ENCODE measurements at places on chromosomes 3 and 15.

- DNase-seq: no peak
Observed at GRCh38 chr15:39493424-39494067, 87.3 kb upstream of the THBS1 start.

- no peak for DNase-seq
Observed at GRCh38 chr3:196641333-196642054, 2.0 kb downstream of the NRROS start.

- DNase-seq: no peak
Observed at GRCh38 chr15:92051716-92052115, 198.2 kb downstream of the SLCO3A1 start.

GRCh38 chr3:25817107-25817506 is 27.2 kb downstream of the OXSM start:
- no peak for DNase-seq

GRCh38 chr15:98674336-98674735 is 26.0 kb downstream of the IGF1R start:
- no peak for DNase-seq

- no peak for DNase-seq
Observed at GRCh38 chr3:67192466-67192865, 194.4 kb downstream of the KBTBD8 start.

GRCh38 chr3:64715211-64715982 is 27.6 kb upstream of the ADAMTS9 start:
- no peak for DNase-seq

DNA sequence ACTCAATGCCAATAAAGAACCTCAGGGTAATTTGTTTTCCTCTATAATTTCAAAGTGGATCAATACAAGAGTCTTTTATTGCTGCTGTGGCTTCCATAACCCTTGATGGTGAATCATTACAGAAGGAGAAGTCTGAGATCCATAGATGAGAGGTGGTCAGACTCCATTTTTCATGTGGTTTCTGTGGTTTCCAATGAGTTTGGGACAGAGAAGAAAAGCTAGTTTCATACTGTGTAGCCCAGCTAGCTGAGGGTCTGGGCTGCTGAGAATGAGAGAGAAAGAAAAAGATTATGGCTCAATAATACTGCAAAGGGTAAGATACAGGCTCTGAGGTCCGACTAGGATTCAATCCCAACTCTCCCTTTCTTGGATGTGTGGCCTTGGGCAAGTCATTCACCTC is 180.6 kb upstream of the LRRN1 start:
- DNase-seq: no peak

DNA sequence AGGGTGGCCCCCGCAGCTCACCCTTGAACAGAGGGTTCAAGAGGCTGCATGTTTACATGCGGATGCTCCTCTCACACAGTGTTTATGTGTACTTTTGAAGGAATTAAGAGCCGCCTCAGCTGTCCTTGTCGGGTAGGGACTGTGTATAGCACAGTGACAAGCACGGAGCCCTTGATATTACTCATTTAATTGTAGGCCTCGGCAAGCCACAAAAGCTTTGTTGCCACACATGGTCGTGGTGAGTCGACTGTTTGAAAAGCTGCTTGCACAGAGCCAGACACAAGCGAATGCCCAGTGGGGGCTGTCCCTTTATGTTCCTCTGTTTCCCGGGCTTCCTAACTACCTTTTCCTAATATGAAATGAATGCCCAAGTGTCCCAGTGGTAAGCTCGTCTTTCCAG is 4.5 kb downstream of the ESYT3 start:
- DNase-seq: no peak

GRCh38 chr3:116216761-116217160 is 228.5 kb downstream of the LSAMP start:
- no peak for DNase-seq

- no peak for DNase-seq
Observed at GRCh38 chr15:40543631-40544294, 21.1 kb downstream of the CCDC32 start.

DNA sequence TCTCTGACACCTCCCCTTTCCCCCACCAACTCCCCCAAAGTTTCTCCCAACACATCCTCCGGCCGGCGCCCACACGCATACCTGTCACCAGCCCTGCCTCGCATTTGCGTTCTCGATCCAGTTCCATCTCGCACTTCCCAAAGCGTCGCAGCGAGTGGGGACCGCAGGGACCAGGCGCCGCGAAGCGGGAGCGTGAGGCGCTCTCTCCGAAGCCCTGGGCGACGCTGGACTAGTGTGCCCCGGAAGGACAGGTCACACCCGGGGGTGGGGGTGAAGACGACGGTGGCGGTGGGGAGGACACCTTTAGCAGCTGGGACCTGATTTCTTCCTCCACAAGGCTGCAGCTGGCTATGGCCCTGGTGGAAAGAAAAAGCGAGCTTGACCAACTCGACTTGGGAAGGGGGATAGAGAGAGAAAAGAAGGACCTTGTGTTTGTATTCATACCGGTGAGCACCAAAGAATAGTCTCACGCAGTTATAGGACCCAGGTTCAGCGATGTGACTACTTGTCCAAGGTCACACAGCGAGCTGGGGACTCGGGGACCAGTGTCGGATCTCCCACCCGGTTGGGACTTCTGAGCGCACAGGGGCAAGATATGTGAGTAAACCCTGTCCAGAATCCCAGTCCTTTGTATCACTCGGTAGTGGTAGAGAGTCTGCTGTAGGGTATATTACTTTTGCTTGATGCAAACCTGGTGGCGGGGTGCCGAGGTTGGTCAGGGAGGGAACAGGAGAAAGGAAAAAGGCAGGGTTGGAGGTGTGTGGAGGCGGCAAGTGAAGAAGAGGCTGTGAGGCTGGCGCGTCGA is 607 bp upstream of the GHSR start:
- no peak for DNase-seq

GRCh38 chr3:167469381-167469780 is 4.5 kb downstream of the SERPINI2 start:
- DNase-seq: no peak

DNA sequence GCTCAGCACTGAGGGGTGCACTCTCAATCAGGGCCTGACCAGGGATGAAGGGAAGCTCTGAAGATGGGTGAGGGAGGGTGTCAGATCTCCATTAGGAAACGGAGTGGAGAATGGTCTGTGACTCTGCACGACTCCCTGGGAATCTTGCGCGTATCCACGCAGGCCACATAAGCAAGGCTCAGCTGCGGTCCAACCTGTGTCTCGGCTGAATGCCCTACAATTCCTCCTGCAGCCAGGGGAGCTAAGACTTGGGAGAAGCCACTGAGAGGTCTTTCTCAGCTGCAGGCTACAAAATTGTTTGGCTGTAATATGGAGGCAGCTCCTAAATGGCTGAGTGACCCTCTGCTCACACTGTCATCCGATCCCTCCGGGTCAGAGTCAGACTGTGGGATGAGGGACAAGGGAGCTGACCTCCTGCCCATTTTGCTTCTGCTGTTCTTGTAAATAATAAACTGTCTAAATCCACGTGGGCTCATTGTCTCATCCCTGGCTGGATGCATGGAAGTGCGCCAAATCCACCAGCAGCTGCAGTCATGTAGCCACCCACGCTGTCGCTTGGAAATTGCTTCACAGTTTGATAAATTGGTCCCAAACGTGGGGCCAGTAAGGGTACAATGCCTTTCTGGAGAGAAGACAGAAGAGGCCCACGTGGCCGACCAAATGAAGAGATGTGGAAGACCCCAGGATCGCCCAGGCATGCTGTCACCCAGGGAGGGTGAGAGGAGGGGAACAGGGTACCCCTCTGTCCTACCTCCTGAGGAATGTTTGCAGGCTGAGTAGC is 30.5 kb downstream of the ALS2CL start:
- DNase-seq: no peak

- no peak for DNase-seq
Observed at GRCh38 chr3:113514265-113514769, 639 bp downstream of the SPICE1 start.

DNA sequence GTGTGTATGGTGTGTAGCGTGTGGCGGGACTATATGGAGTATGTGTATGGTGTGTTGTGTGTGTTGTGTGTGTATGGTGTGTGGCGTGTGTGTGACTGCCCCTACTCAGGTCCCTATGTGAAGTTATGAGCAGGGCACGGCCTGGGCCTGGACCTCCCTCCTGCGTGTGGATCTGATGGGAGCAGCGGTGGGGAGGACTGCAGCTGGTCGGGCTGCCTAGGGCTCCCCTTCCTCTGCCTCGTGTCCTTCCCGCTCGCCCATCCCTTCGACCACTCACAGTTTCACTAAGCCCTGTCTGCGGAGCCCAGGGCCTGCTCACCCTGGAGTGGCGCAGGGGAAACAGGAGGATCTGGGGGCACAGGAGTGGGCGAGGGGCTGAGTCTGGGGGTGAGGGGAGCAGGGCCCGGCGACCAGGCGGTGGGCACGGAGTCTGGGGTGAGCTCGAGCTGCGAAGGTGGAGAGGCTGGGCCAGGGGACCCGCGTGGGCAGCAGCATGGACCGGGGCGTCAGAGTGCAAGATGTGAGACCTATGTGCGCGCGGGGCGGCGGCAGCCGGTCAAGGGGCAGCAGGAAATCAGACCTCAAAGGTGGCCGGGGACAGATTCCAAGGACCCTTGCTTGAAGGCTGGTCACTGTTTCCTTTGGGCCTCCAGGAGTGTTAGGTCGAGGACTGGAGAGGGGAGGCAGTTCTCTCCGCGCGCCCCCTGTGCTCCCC is 26.6 kb downstream of the GABRA5 start:
- DNase-seq: no peak

GRCh38 chr15:59346951-59347350 is 25.7 kb downstream of the MYO1E start:
- no peak for DNase-seq

DNA sequence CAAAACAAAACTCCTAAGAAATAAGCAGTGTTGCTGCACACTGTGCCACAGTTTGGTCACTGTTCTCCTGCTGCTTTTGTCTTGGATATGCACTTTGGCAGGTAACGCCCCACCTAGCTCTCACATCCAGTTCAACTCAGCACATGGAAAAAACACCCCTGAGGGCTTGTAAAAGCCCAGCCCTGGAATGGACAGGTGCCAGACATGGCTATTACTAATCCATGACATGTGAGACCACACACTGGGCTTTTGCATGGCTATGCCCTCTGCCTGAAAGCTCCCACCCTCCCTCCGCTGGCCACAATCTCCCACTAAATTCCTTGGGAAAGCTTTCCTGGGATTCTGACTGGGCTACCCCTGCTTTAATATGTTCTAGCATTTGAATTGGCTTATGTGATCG is 24.7 kb upstream of the ZBED2 start:
- DNase-seq: no peak

- no peak for DNase-seq
Observed at GRCh38 chr3:122307976-122308375, 17.1 kb upstream of the CSTA start.

GRCh38 chr3:121735047-121735696 is 14.4 kb downstream of the GOLGB1 start:
- DNase-seq: no peak

- DNase-seq: no peak
Observed at GRCh38 chr3:42116466-42116865, 25.3 kb downstream of the TRAK1 start.

- DNase-seq: no peak
Observed at GRCh38 chr3:28951772-28952556, 328.9 kb upstream of the RBMS3 start.

DNA sequence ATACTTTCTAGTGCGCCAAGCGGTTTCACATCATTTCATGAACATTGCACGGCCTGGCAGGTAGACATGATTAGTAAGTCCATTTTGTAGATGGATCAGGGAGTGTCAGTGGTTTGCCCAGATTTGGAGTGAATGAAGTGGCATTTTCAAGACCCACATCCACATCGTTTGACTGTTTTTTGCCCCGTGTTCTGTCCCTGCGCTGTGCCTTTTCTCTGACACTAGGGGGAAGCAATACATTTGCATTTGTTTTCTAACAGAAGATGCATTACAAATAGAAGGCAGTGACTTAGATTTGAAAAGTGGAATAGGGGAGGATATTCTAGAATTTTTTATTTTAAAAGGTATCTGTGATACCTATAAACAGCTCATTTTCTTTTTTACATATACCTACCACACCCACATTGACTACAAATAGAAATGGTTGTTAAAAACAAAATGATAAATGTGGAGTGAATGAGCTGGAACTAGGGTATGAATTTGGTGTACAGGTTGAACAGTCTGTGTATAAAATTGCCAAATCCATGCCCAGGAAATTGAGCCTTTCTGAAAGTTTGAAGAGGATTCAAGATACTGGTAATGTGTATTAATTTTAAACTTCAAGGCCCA is 98.0 kb downstream of the USP13 start:
- no peak for DNase-seq

DNA sequence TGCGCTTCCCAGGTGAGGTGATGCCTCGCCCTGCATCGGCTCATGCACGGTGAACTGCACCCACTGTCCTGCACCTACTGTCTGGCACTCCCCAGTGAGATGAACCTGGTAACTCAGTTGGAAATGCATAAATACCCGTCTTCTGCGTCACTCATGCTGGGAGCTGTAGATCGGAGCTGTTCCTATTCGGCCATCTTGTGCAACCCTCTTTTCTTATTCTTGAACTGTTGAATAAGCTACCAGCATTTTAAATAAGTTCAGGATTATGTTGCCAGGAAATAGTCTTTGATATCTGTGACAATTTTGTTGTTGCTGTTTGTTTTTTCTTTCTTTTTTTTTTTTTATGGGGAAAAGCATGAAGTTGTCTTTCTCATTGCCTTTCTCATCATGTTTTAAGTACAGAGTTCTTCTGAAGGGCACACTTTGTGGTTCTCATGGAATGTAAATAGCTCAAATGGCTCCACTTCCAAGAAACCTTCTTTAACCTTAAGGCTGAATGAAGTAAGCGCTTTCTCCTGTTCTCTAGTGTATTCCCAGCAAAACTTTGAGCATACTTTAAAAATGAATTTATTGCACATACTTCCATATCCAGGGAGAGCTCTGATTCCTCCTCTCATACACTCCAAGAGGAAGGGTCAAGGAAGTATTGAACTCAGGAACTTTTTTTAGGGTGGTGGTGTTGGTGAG is 468.0 kb upstream of the TBL1XR1 start:
- no peak for DNase-seq

DNA sequence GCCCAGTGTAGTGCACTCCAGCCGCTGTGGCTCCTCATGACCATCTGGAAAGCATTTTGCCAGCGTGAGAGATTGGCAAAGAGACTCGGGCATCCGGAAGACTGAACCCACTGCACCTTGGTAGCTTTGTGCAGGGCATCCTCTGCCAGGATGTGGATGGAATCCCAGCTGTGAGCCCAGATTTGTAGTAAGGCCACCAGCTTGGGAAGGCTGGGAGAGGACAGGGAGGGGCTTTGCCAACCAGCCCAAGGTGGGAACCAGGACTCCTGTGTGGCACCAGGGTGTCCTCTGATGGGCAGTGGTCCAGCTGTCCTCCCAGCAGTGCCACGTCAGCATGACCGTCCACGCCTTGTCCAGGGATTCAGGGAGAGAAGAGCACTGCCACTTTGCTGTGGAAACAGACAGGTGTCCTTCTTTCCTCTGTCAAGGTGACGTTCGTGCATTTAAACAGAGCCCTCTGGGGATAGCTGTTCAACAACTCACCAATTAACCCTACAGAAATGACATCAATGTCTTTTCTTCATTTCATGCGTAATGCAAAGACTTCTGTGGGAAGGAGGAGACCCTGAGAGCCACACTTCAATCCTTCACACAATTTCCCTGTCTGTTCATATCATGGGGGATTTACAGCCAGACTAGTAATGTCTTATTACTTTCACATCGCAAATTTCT is 19.1 kb downstream of the KLF15 start:
- no peak for DNase-seq
